Fibroblast of upper back skin (primary cell): ENCODE measurements at places on chromosomes 12 and 14.

- DNase-seq, result peak; percentile 38
Observed at GRCh38 chr14:23113431-23114119, 5.5 kb downstream of the CEBPE start.

GRCh38 chr14:95519699-95520098, 3.2 kb upstream of the SYNE3 start:
- peak; percentile 87 for DNase-seq

GRCh38 chr14:52310541-52310940, 3.6 kb upstream of the PTGER2 start:
- DNase-seq, result no peak

GRCh38 chr12:104792570-104792969, 165.5 kb downstream of the SLC41A2 start:
- peak; percentile 88 for DNase-seq

DNA sequence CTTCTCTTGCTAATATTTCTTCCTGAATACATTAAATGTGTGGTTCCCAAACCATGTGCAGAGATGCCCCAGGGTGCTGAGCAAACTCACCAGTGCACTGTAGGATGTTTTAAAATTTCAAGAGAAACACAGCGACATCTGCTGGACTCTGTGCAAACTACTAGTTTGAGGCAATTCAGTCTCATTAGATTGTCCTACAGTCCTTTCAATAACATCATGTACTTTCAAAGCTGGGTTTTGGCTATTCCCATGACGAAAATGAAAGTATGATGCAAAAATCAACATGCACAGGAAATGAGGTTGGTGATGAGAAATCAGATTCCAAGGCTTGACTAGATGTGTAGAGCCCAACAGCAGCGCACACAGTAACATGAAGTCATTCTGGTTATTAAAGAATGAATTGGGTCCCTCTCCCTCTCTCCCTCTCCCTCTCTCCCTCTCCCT, 66.3 kb downstream of the CLIP1 start:
- peak; percentile 67 for DNase-seq

GRCh38 chr12:513446-513845, 53.7 kb downstream of the B4GALNT3 start:
- DNase-seq, result no peak

- no peak for DNase-seq
Observed at GRCh38 chr12:109950625-109951024, 45.5 kb downstream of the GIT2 start.

DNA sequence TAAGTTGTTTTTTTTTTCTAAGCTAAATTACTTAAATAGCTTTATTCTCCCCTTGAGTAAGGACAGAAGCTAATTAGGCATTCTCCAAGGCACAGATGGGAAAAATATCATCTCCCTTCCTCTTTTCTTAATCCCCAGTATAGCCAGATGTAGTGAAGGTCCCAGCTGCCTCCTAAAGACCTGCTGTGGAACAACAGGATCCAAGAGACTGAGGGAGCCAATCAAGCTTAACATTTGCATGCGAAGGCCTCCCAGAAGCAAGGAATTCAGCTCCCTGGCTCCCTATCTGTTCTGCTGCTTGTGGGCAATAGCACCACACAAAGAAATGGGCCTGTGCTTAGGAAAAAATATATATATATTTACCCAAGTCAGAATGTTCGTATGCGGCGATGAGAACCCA, 255.2 kb downstream of the SYT1 start:
- no peak for DNase-seq

DNA sequence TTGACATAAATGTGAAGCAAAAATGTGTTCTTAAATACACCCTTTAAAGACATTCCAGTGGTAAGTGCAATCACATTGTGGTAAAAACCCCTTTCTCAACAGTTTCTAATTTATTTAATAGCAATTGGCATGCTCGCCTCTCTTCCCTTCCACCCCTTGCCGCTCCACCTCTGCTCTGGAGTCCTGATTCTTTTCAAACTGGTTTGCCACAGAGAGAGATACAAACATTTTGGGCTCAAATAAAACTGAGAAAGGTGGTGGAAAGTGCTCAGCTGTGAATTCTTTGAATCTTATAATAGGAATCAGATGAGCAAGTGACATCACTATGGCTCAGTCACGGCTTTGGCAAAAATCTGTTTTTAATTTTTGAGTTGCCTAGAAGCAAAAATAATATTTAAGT, 993.9 kb downstream of the GALC start:
- DNase-seq, result peak; percentile 91

GRCh38 chr14:99508896-99509629, 27.9 kb downstream of the CCNK start:
- DNase-seq, result no peak

DNA sequence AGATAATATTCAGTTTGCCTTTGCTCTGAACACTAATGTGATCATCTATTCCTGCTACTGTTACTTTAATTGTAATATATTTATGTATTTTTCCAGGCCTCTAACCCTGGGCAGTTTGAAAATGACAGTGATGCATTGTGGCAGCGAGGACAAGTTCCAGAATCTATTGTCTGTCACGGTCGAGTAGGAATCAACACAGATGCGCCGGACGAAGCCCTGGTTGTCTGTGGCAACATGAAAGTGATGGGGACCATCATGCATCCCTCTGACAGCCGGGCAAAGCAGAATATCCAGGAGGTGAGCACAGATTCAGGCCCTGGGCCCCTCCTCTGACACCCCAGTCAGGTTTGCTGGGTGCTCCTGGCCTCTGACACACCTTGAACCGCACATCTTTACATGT, 78.5 kb downstream of the MYRFL start:
- no peak for DNase-seq

DNA sequence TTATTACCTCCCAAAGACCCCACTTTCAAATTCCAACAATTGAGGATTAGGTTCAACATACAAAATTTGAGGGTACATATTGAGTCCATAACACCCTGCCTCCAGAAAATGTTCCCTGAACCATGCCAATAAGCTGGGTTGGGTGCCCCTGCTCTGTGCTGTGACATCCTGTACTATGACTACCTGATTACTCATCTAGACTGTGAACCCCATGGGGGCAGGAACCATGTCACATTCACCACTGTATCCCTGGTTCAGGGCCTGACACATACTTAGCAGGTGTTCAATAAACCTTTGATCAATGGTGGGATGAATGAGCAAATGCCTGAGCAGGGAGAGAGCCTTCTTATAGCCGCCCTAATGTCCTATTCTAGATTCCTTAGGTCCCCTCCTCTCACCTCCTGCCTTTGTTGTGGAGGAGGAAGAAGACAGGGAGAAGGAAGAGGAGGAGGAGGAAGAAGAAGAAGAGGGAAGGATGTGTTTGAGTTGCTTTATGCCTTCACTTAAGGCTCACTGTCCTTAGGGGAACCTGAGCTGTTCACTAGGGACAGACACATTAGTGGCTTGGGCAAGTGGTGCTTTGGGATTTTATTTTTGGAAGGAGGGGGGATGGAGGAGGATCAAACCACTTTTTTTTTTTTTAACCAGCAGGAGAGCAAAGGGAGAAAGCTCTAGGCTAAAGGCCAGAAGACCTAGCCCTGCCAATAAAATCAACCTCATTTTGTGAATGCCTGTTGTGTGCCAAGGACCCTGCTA, 21.3 kb downstream of the GPR68 start:
- no peak for DNase-seq

DNA sequence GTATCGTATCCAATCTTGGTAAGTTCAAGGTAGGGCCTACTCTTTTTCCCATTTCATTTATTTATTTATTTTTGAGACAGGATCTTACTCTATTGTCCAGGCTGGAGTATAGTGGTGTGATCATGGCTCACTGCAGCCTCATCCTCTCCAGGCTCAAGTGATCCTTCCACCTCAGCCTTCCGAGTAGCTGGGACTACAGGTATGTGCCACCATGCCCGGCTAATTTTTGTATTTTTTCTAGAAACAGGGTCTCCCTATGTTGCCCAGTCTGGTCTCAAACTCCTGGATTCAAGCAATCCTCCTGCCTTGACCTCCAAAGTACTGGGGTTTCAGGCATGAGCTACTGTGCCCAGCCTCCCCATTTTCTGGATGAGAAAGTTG, 57.2 kb downstream of the CLMN start:
- no peak for DNase-seq

DNA sequence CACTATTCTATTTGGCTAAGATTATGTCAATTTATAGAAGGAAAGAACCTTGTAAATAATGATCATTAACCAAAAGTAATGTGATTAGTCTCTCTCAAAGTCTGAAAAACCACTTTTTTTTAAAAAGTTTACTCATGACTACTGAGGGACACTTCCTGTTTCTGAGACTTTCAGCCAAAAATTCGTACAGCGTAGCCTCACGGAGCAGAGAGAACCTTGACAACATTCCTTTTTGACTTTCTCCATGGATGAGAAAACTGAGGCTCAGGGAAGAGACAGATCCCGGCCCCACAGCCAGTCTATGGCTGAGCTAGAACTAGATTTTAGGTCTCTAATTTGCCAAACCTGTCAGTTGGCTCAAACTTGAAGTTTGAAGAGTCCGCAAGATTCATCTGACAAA, 68.2 kb downstream of the DAD1 start:
- DNase-seq, result no peak

DNA sequence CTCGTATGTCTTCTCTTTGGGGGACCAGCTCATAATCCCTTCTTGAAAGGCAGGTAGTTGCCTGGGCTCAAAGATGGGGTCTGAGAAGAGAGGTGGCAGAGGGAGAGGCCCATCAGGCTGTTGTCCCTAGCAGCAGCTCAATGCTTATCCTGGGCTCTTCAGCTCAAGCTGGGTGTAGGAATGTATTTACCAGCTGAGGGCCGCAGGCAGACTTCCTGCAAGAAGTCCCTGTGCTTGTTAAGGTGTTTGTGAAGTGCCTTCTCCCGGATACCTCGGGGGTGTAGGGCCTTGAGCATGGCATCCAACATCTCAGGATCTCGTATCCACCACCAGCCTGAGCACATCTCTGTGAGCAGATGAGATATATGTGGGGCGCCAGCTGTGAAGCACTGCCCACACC, 29.4 kb downstream of the BAZ2A start:
- DNase-seq, result no peak

GRCh38 chr14:104709387-104710039, 14.5 kb upstream of the ADSS1 start:
- no peak for DNase-seq
